ENCODE measurements at places on chromosomes 4 and X. TPM values are rescaled to one million over a fixed set of nuclear protein-coding genes. Genes with fewer than 3 reads are reported as not detected.

ADH1B gene
- total RNA-seq: 36.6 TPM

RGN gene
- total RNA-seq: 30.4 TPM

USP51 gene
- total RNA-seq: 7.6 TPM

ACE2 gene
- total RNA-seq: 16.9 TPM

USP17L22 gene
- total RNA-seq: not detected

NLGN3 gene
- 2.2 TPM for total RNA-seq

GPR82 gene
- total RNA-seq: 0.58 TPM

SUPT20HL1 gene
- total RNA-seq: not detected

PABPC5 gene
- 5.2 TPM for total RNA-seq
